T-cell (primary cell): ENCODE measurements at places on chromosomes 5 and 9.

- no peak for DNase-seq
These were observed 132.9 kb upstream of the NR3C1 start for GRCh38 chr5:143536364-143536763.

GRCh38 chr5:136203303-136203922, 10.5 kb upstream of the SMIM32 start:
- no peak for DNase-seq

DNA sequence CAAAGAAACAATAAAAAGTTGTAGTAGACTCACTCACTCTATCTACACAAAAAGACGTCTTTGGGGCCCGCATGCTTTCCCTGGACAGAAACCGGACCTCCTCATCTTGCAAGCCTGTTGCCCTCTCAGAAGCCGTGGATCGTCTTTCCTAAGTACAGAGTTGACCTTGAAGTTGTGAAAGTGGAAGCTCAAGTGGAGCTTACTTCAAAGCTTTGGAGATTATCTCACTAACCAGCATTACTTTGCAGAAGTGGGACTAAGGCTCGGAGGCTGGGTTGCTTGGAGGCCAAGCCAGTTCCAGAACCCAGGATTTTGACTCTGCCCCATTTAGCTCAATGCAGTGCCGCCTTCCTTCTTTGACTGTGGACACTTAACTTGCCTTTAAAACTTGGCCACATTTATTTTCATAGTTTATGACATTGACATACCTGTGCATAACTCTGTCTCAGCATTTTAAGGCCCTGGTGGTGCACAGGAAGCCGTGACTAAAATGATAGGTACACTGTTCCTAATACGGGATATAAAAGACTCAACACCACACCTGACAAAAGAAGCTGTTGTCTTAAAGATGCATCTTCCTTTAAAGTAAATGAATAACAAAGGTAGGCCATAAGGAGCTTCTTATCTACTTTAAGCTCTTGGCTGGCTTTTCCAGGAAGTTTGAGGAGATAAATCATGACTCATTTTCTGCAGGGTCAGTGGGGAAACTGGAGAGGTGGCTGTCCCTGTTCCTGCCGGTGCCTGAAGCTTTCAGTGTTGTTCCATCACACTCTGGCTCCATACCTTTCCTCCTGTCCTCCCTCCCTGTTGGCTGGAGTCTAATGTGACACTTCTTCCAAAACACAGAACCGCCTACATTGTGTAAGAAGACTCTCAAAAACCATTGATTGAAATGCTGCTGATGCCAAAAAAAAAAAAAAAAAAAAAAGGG, 10.7 kb downstream of the SLC25A25 start:
- no peak for DNase-seq

DNA sequence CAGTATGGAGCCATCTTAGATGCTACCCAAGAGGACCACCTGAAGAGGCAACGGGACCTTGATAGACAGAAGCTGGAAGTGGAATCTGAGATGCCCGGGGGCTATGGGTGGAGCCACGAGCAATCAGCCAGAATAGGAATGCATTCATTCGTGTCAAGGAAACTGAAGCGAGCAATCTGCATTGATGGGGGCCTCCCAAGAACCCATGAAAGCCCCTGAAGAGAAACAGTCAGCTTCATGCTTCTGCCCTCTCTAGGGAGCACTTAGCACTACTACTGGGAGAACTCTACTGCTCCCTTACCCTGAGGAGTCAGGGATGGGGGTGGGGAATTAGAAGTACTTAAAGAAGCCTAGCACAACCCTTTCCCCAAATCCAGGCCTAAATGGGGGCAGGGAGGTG, 51.9 kb upstream of the TCERG1 start:
- DNase-seq = no peak
